Stimulated activated CD8-positive, alpha-beta memory T cell treated with anti-CD3 and anti-CD28 coated beads, Interleukin-7, amount 100 ng/mL, for 1 hour (primary cell): ENCODE measurements at places on chromosomes 4 and X.

DNA sequence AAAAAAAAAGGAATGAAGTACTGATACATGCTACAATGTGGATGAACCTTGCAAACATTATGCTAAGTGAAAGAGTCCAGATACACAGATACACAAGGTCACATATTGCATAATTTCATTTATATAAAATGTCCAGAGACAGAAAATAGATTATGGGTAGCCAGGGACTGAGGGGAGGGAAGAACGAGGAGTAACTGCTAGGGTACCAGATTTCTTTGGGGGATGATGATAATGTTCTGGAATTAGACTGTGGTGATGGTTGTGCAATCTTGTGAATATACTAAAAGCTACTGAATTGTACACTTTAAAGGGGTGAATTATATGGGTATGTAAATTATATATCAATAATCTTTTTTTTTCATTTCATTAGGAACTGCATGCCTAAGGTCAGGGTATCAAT, 20.8 kb upstream of the AP1AR start:
- no peak for DNase-seq

DNA sequence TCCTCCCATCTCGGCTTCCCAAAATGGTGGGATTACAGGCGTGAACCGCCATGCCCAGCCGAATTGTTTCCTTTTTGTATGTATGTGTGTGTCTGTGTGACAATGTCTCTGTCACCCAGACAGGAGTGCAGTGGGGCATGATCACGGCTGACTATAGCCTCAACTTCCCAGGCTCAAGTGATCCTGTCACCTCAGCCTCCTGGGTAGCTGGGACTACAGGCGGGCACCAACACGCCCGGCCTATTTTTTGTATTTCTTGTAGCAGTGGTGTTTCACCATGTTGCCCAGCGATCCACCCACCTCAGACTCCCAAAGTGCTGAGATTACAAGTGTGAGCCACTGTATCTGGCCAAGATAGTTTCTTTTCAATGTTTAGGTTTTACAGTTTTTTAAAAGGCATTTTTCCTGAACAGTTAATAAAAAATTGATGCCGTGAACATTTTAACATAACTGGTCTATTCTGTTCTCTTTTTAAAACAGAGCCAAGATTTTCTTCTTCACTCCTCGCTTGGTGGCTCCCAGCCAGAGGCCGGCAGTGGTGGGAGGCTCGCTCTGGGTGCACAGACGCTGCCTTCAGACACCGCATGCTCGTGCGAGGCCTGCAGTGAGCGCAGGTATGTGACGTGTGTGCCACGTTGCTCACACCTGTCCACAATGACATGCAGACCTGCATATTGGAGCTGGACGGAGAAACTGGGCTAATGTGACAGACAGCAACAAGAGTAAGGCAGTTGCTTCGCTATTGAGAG, 88.5 kb downstream of the FAM193A start:
- no peak for DNase-seq

GRCh38 chr4:166128403-166128802, 255.4 kb downstream of the TLL1 start:
- no peak for DNase-seq

- DNase-seq, result no peak
These were observed 73.7 kb downstream of the LEF1 start for GRCh38 chr4:108094923-108095482.

DNA sequence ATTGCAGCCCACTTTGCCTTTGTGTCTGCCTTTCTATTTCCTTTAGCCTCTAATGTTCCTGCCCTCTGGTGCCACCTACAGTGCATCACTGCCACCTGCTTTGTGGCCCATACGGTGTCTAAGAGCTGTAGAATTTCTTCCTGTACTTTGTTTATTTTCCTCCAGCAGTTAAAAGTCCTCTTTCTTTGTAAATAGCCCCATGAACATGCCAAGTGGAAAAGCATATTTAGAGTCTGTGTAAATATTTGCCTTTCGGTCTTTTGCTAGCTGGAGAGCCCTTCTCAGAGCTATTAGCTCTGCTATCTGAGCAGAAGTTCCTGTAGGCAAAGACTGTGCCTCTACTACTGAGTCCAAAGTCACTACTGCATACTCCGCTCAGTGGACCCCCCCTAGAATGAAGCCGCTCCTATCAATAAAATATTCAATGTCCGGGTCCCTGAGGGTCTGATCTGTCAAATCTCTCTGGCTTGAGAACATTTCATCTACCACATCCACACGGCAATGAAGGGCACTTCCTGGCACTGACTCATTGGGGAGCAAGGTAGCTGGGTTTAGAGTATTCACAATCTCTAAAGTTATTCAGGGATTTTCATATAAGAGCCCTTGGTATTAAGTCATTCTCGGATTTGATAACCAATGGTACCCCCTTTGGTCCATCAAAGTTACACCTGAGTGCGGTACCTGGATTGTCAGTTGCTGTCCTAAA, 36.3 kb downstream of the SULT1E1 start:
- no peak for DNase-seq

DNA sequence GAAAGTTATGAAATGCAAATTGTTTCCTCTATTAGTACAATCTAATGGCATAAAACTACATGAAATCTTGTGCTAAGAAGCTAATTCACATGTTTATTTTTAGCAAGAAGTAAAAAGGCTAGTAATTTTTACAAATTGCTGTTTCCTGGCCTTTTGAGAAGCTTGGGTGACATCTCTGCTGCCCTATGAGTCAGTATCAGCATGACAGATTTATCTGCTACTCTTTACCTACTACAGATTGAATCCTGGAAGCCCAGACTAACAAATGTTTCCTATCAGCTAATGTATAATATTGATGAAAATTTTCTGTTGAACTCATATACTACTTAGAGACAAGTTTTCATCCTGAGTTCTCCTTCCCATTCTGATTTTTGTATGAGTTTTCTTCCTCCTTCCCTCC, 232.4 kb downstream of the DCTD start:
- no peak for DNase-seq

GRCh38 chr4:93080316-93080715, 748.2 kb upstream of the ATOH1 start:
- no peak for DNase-seq
